ENCODE measurements at places on chromosomes 7 and 10.

- no peak for DNase-seq
Measured at GRCh38 chr10:121610798-121611323, 12.6 kb upstream of the FGFR2 start.

DNA sequence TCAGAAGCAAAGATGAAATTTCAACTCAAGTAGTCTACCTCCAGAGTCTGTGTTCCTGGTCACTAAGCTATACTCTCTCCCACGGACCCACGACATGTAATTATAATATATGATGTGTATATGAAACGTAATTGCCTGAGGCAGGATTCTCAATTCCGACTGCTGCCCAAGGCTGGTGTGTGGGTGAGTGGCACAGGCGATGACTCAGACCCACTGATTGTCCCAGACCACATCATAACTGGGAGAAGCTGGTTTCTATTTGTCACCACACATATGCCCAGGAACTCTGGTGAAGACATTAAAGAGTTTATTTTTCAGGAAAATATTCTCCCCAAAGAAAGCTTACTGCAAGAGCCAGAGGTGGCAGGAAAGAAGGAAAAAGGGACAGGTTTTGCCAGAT is 219.3 kb downstream of the JAZF1 start:
- DNase-seq = no peak

- peak; percentile 15 for DNase-seq
Measured at GRCh38 chr10:78909221-78909620, 159.5 kb upstream of the ZMIZ1 start.

- no peak for DNase-seq
Measured at GRCh38 chr7:87107949-87108776, 44.1 kb upstream of the DMTF1 start.

DNA sequence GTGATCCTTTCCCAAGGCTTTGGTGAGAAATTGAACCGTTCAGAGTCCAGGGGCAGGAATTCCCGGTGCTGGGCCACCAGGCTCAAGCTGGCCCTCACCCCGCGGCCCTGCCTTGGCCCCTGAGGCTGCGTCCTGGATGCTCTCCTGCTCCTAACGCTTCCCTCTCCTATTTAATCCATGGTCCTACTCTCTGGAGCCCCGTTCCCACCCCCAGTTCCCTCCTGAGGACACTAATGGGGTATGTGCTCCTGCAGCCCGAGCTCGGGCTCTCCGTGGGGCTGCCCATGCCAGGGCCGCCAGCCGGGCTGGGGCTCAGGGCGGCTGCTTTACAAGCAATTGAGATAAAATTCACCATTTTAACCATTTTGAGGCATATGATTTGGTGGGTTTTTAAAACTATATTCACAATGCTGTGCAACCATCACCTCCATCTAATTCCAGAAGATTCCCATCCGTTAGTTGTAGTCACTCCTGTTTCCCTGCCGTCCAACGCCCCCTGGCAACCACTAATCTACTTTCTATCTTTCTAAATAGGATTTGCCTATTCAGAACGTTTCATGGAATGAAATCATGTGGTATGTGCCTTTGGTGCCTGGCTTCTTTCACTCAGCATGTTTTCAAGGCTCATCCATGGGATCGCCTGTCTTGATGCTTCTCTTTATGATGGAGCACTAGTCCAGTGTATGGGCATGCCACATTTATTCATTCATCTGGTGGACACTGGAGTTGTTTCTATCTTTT is 33.0 kb downstream of the ADAMTS14 start:
- no peak for DNase-seq

- DNase-seq = no peak
Measured at GRCh38 chr10:103960103-103960502, 6.8 kb upstream of the SLK start.

- peak; percentile 28 for DNase-seq
Measured at GRCh38 chr10:71331736-71332135, 12.7 kb downstream of the SLC29A3 start.

DNA sequence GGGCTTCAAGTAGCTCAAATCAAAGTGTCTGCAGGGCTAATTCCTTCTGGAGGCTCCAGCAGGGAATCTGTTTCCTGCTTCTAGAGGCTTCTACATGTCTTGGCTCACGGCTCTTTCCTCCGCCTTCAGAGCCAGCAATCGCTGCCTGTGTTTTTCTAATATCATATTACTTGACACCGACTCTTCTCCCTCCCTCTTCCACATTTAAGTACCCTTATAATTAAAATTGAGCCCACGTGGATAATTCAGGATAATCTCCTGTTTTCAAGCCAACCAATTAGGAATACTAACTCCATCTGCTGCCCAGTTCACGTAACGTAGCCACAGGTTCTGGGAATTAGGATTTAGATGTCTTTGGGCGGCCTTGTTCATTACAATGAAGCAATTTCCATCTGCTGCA is 372.2 kb downstream of the DPP6 start:
- peak; percentile 87 for DNase-seq

DNA sequence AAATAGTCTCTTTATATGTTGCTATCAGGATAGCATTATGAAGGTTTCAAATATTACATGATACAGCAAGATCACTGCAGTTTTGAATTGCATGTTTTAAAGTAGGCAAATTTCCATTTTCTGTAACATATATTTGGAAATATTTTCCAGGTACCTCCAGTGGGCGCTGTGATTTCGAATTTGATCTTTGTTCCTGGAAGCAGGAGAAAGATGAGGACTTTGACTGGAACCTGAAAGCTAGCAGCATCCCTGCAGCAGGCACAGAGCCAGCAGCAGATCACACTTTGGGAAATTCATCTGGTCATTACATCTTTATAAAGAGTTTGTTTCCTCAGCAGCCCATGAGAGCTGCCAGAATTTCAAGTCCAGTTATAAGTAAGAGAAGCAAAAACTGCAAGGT is 299.0 kb downstream of the MALRD1 start:
- no peak for DNase-seq

- DNase-seq = no peak
Measured at GRCh38 chr7:90736968-90737939, 141.1 kb downstream of the CDK14 start.

DNA sequence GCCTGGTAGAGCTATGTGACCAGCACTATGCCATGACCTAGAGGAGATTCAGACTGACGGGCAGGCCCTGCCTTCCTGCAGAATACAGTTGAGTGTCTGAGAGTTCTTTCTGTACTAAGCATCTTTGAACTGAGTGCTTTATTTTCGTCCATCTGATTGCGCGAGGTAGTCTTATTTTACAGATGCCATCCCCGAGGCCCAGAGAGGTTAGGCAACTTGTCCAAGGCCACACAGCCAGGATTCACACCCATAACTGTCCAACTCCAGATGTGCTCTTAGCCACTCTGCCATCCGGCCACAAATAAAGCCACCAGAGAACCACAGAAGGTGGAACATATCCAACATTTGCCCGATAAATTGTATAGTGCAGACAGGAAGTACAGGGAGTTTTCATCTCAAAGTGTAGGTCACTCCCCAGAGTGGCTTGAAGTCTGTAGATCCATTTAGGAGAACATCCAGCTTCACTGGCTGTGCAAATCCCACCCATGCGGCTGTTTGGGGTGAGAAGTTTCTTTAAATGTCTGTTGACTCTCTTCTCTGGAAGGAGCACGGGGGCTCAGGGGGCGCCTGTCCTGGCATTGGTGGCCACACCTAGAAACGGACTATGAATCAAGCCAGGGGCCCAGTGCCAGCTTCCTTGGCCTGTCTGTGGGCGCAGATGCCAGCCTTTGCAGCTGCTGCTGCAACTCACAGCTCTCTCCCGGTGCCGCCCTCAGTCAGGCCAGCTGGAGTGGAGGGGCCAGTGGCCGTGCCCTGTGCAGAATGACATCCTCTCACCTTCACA is 11.1 kb downstream of the CHST3 start:
- no peak for DNase-seq

DNA sequence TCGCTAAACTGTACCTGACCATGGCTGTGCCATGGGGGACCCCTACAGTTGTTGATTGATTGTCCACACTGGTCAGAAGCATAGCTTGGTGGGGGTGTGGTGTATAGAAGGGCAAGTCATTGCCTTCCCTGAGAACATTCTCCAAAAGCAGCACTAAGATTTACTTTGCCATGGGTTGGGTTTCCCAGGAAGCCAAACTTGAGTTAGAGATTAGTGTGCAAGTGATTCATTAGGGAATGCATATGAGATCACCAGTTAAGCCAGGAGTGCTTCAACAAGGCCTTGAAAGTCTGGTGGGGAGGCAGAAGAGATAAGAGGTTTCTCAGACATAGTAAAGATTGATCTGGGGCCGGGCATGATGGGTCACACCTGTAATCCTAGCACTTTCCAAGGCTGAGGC is 21.4 kb upstream of the TPST1 start:
- no peak for DNase-seq

- DNase-seq = no peak
Measured at GRCh38 chr10:59384761-59385160, 22.4 kb upstream of the FAM13C start.

Measured in NCI-H1092 treated with DMSO at 0.1 percent for 48 hours (cell line).